AG04450 (cell line): ENCODE measurements at places on chromosomes 3 and 15.

GRCh38 chr3:196044513-196044912 lies 37.4 kb downstream of the TFRC start:
- DNase-seq, result no peak

DNA sequence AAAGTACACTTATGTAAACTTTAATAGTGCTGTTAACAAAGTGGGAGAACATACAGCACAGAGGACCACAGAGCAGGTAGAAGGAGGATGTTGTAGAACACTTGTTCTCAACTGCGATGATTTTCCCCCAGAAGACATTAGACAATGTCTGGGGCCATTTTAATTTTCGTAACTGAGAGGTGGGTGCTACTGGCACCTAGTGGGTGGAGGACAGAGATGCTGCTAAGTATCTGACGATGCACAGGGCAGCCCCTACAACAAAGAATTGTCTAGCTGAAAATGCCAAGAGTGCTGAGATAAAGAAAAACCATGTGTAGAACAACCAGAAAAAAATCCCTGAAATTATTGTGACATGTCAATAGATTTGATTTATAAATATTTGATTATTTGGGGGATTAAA lies 5.0 kb upstream of the KBTBD8 start:
- no peak for DNase-seq

DNA sequence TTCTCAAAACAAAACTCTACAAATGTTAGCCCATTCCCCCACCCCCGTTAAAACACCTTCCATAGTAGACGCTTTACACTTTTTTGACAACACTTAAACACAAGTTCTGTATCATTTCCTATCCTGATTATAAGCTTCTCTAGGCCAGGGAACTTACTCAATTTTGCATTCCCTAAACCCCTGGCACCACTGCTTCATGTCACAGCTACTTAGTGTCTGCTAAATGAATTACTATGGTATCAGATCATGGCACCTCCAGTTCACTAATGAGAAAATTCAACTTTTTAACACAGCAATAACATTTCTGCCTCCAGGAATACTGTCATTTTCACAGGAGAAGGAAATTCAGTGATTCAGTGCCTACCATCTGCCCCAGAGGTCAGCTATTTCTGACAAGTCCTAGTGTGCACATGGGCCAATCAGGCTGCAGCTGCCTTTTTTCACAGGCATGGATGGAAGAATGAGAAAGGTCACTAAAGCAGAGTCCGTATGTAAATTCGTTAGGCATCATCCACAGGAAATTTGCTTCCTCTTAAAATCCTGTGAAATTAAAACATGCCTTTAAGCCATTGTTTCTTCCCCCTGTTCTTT lies 18.5 kb downstream of the SFMBT1 start:
- no peak for DNase-seq

- DNase-seq, result no peak
These were observed 115.2 kb upstream of the SLC6A11 start for GRCh38 chr3:10700821-10701220.

DNA sequence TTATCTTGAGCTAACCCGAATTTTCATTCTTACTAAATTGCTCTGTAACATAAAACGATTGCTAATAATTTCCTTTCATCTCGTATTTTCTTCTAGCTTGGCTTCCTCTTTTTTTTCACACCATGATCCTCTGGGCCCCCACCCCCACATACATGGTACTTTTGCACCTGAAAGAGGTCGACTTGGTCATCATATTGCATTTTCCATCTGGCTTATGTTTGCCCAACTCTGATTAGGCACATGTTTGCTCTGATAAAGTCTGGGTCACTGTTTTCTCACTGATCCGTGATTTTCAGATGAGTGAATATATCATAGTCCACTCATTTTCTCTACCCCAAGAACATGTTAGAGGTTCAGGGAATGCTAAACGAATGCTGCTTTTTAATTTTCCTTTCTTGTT lies 49.5 kb downstream of the ARRDC4 start:
- no peak for DNase-seq

DNA sequence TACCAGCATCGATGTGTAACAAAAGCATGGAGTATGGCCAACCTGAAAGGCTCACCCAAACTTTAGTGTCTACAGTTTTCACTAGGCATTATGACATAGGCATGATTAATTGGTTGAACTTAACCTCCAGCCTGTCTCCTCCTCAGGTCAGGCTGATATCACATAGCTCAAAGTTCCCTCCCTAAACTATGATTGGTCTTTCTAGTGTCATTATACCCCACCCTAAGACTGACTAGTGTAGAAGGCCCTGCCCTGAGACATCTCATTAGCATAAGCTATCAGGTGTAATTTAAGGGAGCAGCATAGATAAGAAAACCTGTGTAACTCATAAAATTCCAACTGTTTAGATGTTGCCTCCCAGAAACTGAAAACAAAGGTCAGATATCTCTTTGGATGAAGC lies 195.2 kb downstream of the ALCAM start:
- no peak for DNase-seq

GRCh38 chr3:46716461-46717441 lies 918 bp downstream of the PRSS50 start:
- no peak for DNase-seq

- no peak for DNase-seq
These were observed 192.9 kb downstream of the PDE8A start for GRCh38 chr15:85174521-85174920.

DNA sequence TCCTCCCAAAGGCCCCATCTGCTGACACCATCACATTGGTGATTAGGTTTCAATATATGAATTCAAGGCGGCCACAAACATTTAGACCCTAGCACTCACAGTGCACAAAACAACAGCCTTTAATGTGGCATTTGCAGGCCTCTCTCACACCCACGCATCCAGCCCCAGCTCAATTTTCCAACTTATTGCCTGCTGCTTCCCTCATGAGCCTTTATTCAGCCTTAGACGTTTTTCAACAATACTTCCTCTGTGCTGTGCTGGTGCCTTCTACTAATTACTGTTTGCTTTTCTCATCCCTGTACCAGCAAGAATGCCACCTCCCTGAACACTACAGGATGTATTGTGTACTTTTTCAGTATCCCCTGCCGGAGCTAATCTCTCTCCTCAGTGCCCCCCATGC lies 334.6 kb downstream of the GABRB3 start:
- no peak for DNase-seq
